ENCODE measurements at places on chromosomes 4 and X.

DNA sequence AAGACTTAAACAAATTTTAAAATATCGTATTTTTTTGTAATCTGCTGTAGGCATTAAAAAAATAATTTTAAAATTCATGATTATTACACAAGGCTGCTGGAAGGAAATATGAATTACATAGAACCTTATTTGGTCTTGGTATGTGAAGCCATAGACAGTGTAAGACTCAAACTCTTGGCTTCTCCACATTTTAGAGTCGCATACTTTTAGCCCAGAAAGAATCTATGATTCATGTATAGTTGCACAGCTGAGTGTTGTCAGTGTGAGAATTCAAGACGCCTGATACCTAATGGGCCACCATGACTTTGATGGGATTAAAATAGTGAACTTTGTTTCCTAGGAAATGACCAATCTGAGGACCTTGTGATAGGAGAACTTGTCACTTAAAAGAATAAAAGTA, 1.4 kb downstream of the INTU start:
- peak; percentile 4 for DNase-seq

DNA sequence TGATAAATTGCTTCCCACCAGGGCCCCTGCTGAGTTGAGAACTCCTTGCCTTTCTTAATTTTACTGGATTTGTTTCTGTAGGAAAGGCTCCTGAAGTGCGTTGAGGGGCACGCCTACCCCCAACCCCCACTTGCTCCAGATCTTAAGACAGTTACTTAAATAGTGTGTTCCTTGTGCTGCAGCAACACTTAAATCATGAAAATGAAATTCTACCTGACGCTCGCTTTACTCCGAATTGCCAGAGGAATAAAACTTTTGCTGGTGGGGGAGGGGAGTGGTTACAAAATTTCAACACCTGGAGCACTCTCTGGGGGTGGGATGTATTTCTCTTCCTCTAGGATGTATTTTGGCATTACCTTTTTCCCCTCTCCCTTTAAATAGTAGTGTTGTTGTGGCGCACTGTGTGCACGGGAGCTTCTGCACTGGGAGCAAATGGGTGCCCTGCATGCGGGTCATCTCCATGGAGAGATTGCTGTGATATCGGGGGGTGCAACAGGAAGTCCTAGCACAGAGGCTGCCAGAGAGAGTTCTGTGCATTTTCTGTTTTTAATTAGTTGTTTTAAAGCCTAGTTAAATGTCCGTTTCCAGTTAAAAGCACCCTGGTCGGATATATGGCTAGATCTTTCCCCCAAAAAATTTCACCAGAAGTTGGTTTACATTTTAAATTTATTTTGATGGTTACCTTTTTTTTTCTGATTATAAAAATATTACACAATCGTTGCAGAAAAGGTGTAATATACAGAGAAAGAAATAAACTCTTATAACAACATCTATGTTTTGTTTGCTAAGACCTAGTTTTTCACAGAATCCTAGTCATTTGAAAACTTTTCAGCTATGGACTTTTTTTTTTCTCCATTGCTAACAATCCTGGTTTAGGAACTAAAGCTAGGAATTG, 207.7 kb downstream of the SOWAHB start:
- peak; percentile 19 for DNase-seq

DNA sequence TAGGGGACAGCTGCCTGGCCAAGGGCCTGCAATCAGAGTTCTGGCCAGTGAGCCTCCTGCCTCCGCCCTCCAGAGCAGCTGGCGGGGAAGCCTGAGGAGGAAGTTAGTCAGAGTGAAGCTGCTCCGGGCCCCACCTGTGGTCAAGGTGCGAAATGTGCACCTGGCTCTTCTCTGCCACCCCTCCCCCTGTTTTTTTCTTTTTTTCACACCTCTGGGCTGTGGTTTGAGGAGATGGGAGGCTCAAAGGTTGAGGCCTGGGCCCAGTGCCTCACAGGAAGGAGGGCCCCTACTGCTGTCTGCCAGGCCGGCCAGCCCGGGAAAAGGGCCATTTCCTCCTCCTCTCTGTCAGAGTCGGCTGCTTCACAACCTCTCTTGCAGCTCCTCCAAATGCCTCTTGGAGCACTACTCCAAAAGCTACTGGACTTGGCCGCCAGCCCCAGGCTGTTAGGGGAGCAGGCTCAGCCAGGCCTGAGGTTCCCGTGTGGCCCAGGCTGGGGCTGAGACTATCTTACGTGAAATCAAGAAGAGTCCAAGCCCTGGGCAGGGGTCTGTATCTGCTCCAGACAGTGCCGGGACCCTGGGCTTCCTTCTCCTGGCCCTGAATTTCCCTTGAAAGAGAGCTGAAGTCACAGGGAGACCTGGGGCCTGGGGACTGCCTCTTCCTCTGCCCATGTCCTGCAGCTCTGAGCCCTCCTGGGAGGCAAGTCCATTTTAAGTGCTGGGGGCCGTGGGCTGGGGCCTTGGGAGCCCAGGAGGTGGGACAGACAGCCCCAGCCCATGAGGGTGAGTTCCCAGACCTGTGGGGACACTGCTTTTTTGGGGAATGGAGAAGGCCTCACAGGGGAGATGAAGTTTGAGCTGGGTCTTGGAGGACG, 4.5 kb upstream of the CXCR3 start:
- DNase-seq: no peak

GRCh38 chrX:18173494-18174180, 47.0 kb downstream of the BEND2 start:
- no peak for DNase-seq

- peak; percentile 72 for DNase-seq
Measured at GRCh38 chr4:77433418-77433733, 172.2 kb upstream of the CXCL13 start.

- no peak for DNase-seq
Measured at GRCh38 chrX:47316276-47317025, 53.9 kb upstream of the ZNF157 start.

DNA sequence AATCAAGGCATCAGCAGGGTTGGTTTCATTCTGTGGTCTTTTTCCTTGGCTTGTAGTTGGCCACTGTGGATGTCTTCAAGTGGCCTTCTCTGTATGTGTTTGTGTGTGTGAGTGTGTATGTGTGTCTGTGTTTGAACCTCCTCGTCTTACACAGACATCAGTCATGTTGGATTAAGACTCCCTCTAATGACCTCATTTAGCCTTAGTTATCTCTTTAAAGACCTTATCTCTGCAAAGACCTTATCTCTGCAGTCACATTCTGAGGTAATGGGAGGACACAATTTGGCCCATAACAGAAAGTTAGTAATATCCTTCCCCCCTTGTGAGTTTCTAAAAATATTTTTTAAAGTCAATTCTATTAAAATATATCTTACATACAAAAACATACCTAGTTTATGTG, 126.7 kb downstream of the EMCN start:
- DNase-seq: no peak

DNA sequence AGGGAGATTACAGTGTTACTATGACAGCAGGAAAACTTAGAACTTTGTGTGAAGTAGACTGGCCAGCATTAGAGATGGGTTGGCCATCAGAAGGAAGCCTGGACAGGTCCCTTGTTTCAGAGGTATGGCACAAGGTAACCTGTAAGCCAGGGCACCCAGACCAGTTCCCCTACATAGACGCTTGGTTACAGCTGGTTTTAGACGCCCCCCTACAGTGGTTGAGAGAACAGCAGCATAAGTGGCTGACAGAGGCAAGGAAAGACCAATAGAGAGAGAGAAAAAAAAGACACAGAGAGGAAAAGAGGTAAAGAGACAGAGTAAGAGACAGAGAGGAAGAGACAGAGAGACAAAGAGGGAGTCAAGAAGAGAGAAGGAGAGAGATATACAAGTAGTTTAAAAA, 144.5 kb downstream of the GC start:
- no peak for DNase-seq

GRCh38 chr4:70778888-70779422, 57.2 kb downstream of the RUFY3 start:
- no peak for DNase-seq

DNA sequence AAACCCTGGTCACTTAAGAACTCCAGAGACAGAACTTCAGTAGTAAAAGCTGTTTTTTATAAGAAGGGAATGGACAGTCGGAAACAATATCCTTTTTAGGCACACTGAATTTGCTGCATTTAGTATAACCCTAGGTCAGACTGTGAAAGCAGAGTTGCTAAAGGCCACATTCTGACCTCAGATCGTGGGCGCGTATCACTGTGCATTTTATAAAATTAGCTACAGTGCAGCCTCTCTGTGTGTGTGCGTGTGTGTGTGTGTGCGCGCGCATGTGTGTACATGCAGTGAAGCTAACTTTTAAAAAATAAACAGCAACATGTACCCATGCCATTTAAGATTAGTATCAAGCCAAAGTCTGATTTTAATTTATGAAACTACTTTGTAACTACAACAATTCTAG, 8.0 kb downstream of the ZNF827 start:
- no peak for DNase-seq

- DNase-seq: peak; percentile 97
Measured at GRCh38 chrX:30283456-30284200, 25.6 kb downstream of the NR0B1 start.

GRCh38 chr4:183533698-183534097, 28.8 kb downstream of the ING2 start:
- no peak for DNase-seq

- no peak for DNase-seq
Measured at GRCh38 chr4:119615068-119615719, 13.4 kb downstream of the PDE5A start.

DNA sequence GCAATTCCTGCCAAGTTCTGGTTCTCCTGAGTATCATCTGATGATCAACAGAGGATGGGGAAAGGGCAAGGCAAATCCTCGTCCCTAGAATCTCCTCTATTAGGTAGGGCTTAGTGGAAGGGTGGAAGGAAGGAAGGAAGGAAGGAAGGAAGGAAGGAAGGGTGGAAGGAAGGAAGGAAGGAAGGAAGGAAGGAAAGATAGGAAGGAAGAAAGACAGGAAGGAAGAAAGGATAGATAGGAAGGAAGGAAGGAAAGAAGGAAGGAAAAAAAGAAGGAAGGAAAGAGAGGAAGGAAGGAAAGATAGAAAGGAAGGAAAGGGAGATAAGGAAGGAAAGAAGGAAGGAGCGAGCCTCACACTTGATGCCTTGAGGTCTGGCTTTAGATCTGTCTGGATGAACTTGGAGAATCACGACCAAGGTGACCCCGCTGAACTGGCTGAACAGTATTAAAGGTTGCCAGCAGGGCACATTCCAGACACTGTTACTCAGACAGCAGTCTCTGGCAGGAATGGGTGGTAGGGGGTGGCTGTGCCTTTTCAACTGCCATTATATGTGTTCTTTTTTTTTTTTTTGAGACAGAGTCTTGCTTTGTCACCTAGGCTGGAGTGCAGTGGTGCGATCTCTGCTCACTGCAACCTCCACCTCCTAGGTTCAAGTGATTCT, 57.1 kb downstream of the MAP7D2 start:
- peak; percentile 64 for DNase-seq

DNA sequence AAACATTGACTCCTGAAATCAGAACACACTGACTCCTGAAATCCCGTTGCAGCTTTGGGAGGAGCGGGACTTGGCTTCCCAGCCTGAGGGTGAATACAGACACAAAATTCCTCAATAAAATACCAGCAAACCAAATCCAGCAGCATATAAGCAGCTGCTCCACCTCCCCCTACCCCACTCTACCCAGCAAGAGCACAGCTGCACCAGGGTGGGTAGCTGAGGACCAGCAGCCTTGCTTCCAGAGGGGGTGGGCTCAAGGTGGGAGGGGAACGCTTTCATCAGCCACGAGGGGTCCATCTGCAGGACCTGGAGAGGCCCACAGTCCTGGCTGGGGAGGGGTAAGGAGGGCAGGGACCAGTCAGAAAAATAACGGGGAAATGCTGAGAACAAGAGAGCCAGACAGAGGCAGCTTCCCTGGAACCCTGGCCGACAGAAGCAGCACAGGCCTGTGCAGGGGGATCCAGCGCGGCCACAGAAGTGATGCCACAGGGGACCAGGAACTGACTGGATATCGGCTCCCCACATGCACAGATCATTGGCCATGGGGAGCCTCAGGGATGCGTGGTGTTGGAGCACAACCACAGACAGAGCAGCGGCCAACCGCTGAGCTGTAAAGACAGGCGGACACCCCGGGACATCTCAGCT, 49.8 kb downstream of the FGFRL1 start:
- DNase-seq: no peak

- peak; percentile 57 for DNase-seq
Measured at GRCh38 chr4:142405695-142406498, 440.2 kb downstream of the INPP4B start.

DNA sequence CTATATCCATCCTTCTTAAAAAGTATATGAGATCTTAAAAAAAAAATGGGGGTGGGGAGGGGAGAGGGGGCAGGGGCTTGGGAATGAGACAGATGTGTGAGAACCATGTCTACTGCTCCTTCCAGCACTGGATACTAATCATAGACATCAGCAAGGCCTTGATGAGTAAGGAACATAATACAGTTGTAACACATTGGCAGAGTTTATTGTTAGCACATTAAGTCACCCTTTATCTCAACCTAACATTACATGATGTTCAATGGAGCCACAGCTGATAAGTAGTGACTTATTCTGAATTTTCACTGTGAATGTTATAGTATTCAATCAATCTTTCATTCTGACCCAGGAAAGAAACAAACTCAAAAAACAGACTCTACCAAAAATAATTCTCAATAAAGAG, 47.3 kb upstream of the KCNE5 start:
- DNase-seq: no peak

DNA sequence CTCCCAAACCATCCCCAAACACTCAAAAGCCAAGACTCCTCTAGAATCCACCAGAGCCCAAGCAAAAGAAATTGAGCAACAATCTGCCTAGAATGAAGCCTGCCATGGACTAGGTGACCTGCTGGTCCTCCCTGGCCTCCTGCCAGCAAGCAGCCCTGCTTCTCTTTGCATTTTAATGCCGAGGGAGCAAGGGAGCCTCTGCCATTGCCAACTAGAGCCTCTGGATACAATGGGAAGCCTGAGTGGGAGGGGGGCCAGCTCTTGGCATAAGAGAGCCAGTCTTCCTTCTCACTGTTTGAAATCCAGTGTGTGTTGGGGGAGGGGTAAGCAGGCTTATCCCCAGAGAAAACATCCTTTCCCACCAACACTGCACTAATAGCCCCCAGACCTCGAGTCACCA, 1.5 kb upstream of the GDPD2 start:
- DNase-seq: no peak

GRCh38 chr4:96343836-96344235, 503.9 kb downstream of the PDHA2 start:
- no peak for DNase-seq

- DNase-seq: peak; percentile 34
Measured at GRCh38 chrX:129540722-129541184, 694 bp downstream of the OCRL start.

DNA sequence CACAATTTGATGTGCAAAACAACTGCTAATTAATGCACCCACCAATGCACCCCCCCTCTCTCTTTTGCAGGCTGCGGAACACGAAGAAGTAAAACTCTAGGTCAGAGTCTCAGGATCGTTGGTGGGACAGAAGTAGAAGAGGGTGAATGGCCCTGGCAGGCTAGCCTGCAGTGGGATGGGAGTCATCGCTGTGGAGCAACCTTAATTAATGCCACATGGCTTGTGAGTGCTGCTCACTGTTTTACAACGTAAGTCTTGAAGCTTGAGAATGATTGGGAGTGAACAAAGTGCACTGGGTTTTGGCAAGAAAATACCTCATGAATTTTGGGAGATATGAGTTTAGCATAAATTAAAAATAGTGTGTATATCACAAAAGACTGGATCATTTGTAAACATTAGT, 28.9 kb downstream of the TMPRSS11E start:
- DNase-seq: no peak

Data from renal cortical epithelial cell (primary cell).